ENCODE measurements at places on chromosomes 7 and 10.
A peak's percentile ranks its signal among the peaks of the same experiment; 100 is the strongest.

DNA sequence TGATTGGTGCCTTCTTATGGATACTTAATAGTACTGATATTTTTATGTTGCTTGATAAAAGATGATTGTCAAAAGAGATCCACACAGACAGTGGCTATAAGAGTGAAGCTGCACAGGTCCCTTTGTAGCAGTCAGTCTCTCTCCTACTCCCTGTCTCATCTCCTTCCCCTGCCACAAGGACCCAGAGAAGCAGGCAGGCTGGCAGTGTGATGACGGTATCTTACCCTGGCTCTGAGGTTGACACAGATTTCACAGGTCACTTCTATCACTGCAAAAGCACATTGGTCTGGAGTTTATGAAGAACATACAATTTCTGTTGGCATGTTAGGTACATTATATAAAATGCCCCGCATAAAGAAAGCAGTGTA, 64.4 kb upstream of the AHR start:
- DNase-seq = no peak

DNA sequence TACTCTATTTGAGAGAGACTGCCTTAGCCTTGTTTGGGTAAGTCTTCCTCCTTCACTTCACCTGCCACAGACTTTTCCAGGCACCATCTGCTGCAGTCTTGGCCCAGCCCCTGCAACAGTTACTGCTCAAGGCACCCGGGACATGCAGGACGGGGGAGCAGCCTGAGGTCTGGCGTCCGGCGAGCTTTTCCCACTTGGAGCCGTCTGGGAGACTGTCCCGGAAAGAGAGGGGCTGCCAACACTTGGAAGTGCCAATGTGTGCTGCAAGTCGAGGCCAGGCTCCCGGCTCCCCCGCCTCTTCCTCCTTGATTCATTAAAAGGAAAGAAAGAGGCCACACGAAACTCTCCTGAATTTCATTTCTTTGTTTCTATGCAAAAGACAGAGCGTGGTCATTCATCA, 13.7 kb downstream of the HTRA1 start:
- DNase-seq = no peak

DNA sequence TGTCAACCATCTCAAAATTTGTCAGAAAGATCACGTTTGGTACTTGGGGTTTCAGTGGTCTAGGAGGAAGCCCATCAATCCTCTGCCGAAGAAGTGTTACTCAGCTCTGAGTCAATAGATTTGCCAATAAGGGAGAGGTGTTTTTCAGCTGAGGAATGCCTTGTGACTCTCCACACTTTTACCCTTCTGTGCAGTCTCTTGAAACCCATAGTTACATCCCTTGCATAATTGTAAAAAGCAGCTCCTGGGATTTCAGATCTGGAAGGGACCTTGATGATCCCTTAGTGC, 47.5 kb downstream of the INSYN2A start:
- DNase-seq = no peak

- no peak for DNase-seq
Observed at GRCh38 chr7:24725554-24726241, 31.6 kb downstream of the GSDME start.

GRCh38 chr7:4261601-4261960, 420.5 kb upstream of the FOXK1 start:
- no peak for DNase-seq

DNA sequence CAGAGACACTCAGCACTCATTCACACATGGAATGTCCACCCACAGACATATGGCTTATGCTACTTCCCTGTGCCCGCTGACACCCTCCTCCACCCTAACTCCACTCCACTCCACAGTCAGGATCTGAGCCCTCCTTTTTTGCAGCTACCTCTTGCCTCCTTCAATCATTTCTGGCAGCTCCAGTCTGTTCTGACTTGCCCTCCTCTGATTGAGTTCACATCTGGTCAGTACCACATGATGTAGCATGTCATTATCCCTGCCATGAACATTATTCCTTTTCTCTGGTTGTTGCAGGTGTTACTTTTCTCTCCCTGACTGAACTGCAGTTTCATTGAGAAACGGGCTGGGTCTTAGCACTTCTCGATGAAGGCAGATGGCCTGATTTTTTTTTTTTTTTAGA, 130.1 kb upstream of the EGR2 start:
- no peak for DNase-seq

GRCh38 chr10:29144126-29144525, 144.7 kb upstream of the LYZL1 start:
- DNase-seq = no peak

DNA sequence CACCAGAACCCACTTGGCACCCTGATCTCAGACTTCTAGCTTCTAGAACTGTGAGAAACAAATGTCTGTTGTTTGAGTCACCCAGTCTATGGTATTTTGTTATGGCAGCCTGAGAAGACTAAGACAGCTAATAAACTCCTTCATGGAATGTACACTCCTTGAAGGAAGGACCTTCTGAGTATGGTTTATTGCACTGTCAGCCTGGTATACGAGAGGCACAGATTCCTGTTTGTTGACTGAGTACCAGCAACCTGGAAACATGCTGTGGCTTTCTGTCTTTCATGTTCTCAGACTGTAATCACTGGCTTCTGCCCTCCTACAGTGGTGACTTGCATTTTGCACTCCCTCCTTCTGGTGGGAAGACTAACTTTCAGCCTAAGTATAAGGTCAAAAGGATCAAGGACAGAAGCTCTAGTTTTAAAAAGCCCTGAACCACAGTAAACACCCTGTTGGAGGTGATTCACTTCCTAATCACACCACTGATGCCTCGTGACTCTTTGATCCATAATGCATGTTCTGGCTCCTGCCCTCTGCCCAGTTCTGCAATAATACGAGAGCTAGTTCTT, 319.0 kb upstream of the NPSR1 start:
- no peak for DNase-seq

GRCh38 chr10:31000867-31001266, 30.8 kb downstream of the ZNF438 start:
- DNase-seq = no peak

DNA sequence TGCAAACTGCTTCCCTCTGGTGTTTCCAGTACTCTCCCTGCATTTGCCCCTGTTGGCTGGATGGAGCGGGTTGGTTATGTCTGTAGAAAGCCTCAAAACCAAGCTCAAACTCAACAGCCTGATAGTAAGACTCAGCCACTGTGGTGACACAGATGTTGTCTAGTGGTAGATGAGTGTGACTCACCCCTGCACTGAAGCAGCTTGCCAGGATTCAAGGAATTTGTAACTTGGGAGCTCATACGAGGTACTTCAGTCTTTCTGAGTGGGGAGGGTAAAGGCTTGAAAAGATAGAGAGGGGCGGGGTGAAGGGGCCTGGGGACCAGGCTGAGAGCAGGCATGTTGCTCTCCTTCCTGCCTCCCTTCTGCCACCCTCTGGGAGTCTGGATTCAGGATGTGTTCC, 22.9 kb upstream of the AQP1 start:
- peak; percentile 59 for DNase-seq

DNA sequence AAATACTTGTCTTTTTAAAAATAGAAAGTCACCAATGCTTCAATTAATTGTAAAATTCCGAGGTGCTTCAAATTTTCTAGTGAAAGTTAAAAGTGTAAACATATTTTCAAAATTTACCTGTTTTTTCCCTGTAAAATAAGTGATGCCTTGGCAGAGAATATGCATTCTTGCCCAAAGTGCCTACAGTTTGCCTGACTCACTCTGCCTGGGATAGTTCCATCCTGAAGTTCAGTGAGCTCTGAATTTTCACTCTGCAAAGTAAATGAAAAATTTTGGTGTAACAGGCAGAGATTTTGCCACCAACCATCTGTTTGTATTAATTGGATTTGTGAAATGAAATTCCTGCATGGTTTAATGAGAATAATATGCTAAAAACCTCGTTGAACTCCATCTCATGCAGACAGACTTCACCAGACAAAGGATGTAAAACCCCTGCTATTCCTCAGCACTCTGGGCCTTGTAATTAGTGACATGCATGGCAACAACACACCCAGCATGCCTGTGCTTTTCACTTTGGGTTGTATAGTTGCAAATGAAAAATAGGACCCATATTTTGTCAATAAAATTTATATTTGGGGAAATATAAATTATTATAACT, 117.4 kb upstream of the GNAI1 start:
- DNase-seq = no peak

- DNase-seq = no peak
Observed at GRCh38 chr7:134366481-134366880, 49.8 kb upstream of the SLC35B4 start.

DNA sequence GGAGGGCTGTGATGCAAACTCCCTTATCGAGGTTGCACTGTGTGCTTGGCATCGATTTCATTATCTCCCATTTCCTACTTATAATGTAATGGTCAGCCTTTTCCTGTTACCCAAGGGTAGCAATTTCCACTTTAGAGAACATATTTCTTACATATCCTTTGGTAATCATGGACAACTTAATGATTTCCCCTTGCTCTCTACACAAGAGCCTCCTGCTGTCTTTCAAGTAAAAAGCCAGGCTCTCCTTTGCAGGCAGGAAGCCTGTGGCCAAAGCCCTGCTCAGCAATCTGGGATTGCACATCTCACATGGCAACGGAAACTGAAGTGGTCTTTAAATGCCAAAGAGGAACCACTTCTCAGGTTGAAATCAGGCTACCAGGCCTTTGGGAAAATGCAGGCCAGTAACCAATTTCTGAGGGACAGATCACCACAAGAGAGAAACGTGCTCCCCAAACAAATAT, 86.7 kb upstream of the IKZF1 start:
- DNase-seq = no peak

DNA sequence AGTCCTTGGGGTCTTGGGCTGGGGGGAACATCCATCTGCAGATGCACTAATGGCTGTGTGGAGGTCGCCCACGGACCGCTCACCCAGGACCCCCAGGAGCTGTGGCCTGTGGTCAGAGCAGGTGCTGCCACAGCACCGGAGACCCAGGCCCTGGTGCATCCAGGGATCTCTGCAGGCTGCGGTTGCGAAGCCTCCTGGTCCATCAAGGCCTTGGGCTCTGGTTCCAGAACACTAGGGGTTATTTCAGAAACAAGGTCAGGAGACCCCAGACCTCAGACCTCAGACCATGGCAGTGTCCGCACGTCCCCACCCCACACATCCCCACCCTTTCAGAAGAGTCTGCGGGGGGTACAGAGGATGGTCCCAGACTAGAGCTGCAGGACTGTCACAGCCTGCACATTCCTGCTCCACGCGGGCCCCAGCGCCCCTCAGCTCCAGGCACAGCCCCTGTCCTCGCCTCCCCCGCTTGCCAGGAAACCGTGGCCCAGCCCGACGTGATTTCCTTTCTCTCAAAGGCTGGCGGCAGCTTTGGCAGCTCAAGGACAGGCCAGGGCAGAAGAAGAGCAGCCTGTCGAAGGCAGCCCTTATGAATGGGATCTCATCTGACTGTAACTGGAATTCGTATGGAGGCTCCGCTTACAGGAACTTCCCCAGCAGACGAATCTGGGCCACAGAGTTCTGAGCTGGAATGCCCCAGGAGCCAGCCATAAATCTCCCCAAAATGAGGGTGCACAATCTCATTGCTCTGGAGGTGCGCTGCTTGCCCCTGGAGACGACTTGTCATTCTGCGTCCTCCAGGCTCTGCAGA, 136.2 kb upstream of the RET start:
- DNase-seq = no peak

DNA sequence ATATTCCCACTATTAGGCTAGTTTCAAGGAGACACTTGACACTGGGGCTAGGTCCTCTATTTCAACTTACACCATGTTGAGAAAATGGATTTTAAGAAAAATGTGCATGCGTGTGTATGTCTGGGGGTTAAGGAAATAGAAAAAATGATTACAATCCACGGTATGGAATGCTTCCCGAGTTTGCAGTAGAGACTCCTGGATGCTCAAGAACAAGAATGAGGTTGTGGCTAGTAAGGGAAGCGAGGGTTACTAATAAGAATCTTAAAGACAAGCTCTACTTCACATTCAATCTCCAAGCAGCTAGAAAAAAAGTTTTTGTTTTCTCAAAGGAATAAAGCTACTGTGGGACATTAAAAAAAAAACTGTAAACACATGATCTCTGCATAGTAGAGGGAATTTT, 54.7 kb downstream of the ANK3 start:
- peak; percentile 63 for DNase-seq

- DNase-seq = no peak
Observed at GRCh38 chr7:41885078-41885477, 182.2 kb upstream of the INHBA start.

DNA sequence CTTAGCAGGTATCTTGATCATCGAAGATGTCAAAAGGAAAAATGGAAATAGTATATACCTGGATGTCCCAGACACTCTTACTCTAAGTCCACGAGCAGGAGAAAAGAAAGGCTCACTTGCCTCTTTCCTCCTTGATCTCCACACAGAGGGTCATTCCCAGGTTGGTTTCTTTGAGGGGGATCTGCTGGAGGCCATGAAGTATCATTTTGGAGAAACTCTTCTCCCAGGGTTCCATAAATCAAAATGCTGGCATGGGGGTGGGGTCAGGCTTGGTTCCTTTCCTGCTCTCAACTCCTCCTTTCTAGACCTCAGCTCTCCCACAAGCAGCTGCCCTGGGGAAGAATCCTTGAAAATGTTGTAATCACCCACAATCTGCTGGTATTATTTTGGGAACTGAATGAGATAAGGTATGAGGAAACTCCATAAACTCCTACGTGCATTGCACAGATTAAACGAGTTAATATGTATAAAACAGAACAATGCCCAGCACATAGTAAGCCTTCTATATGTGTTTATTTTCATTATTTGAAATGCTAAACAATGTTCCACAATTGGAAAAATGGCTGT, 54.4 kb downstream of the PRKCQ start:
- DNase-seq = no peak

- no peak for DNase-seq
Observed at GRCh38 chr7:73470208-73470607, 36.6 kb downstream of the FZD9 start.

- DNase-seq = no peak
Observed at GRCh38 chr7:95476072-95476847, 9.5 kb upstream of the ASB4 start.

DNA sequence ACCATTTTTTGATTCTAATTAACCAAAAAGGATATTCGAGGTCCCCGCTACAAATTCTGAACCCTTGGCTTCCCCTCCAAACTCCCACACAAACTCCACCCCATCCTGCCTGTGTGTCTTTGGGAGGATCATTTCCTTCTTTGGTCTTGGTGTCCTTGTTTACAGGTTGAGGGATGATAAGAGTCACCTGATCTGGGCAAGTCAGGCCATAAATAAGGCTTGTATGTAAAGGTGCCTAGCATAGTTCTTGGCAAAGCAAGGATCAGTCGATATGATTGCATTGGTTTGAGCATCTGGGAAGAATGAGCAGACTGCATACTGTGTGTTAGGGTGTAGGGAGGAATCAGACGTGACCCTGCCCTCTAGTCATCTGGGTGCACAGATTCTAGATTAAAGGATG, 1.6 kb upstream of the SGPL1 start:
- no peak for DNase-seq

DNA sequence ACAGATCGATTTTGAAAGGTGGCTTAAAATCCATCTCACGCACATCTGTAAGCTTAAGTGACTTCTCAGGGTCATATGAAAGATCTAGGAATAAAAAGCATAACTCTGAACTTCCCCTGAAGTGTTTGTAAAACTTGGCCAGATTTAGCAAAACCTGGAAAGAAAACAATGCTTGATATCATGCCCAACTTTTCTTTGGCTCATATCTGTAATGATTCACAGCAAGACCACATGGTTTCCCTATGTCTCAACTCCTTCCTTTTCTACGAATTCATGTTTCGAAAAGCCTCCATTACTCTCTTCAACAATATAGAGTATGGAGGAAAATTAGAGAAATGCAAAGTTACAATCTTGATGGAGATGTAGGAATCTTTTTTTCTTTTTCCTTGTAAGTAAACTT, 20.1 kb upstream of the CABCOCO1 start:
- no peak for DNase-seq

GRCh38 chr10:48449501-48450232, 143.2 kb downstream of the MAPK8 start:
- DNase-seq = no peak

- no peak for DNase-seq
Observed at GRCh38 chr10:16686054-16686902, 130.9 kb downstream of the RSU1 start.
